ENCODE measurements at places on chromosomes 2 and 18.

DNA sequence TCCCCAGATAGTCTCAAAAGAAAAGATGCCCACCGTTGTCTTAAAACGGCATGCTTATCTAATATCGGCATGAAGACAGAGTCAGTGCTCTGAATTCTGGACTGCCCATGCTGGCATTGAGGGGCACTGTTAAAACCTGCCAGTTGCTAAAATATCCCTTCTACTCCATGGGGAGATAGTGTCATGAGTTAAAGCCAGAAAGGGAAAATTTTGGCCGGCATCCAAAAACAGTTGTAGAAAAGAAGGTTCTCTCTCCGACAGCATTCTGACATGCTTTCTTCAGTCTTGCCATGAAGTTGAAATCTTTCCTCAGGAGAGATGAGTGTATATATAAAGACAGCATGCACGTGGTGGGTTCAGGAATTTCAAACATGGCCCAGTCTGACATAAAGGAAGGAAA, 401.3 kb upstream of the PIK3C3 start:
- DNase-seq, result no peak

DNA sequence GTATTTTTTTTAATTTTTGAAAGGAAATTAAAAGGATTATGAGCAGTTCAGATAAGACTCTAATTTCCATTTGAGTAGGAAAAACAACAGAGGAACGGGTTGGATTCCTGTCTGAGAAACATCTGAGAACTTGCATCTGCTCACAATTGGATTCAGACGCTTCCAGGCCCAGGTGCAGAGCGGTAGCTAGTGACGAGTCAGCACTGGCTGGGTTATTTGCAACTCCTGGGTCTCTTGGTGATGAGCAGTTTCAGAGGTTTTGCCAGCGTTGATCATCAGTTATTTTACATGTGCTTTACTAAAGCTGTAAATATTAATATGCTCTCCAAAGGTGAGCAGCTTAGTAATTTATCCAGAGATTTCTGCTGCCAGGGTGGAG, 39.1 kb upstream of the B3GNT7 start:
- DNase-seq, result no peak

GRCh38 chr2:154402213-154402612, 296.3 kb upstream of the KCNJ3 start:
- DNase-seq, result peak; percentile 4

DNA sequence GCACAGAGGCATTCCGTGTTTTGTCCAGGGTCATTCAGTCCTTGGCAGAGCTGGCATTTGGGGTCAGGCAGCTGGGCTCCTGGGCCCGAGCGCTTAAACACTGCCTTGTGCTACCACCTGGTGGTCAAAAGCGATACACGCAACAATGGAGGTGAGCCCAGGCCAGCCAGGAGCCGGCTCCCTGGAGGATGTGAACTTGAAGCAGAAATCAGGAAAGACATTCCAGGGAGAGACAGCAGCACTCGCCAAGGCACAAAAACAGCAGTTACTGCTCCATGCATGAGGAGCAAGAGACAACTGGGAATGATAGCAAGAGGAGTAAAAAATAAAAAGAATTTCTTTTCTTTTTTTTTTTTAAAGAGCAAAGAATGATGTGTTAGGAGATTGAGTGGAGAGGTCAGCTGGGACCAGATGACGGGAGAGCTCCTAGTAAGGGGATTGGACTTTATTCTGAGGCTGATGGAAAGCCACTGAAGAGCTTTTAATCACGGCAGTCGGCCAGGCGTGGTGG, 20.7 kb downstream of the SCYGR8 start:
- peak; percentile 65 for DNase-seq

DNA sequence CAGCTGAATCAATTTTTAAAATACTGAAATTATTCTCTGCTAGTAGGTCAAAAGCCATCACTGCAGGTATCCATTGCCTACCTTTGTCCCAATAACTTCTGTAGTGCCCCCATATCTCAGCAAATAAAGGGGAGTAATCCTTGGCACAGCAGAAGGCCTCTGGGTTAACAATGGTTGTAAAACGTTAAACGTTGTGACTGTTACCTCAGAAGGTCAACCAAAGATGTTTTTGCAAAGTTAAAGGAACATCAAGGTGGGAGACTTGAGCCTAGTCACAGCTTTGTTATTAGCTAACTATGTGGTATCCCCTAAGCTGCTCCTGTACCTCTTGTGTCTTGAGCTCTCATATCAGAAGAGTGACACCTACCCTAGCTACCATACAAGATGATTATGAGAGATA, 60.5 kb downstream of the COX7A2L start:
- DNase-seq, result no peak

- DNase-seq, result no peak
These were observed 165.6 kb downstream of the SEPTIN10 start for GRCh38 chr2:109448207-109448606.

DNA sequence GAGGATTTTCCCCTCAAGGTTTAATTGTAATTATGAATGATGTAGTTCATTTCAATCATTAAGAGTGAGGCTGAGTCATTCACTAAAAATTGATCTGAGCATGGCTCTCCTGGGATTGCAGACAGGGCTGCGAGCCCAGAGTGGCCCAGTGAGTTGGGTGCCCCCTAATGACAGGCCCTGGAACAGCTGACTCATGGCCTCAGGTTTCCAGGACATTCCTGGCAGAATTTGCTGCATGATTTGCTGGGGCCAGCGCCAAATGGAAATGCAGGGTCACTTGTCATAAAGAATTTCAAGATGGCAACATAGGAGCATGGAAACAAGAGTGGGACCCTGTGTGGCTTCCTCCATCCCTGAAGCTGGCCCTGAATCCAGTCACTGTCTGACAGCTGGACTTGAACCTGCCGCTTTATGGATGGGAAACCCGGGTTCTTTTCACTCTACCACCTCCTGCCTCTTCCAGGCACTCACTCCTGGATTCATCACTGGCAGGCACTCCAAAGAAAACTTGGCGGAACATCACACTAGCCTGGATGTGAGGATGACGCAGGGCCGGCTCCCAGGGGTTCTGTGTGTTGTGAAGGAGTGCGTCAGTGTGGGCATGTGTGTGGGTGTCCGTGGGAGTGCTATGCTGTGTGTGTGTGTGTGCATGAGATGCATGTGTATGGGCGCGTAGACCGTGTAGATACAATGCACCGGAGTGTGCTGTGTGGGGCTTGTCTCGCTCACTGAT, 15.2 kb downstream of the OTOF start:
- DNase-seq, result peak; percentile 77

DNA sequence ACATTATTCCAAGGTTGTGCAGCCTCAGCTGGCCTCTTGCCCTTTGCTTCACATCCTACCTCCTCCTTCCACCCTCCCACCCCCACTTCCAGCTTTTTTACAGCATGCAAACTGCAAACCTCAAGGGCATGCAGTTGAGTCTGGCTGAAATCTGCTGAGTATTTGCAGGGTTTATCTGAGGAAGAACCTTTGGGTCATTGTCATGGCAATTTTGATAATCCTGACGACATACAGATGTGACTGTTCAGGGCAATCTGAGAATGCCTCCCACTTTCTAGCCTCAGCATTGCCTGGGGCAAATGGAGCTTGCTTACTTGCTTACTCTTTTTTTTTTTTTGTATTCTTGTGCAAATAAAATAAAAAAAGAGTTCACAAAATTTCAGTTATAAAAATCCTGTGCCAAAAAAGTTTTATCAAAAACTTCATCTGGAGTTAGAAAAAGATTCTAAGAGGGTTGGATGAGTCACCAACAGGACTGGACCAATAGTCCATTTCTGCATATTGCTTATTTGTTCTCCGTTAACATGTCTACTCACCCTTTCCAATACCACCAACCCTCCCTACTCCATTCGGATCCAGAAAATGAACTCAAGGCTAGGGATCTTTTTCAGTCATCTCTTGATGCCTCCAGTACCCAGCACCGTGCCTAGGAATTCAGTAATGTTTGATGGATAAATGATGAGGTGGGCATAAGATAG, 23.6 kb upstream of the LHCGR start:
- no peak for DNase-seq

GRCh38 chr2:138209009-138209408, 244.7 kb downstream of the HNMT start:
- DNase-seq, result no peak

Measured in fibroblast of lung (primary cell).